ENCODE measurements at places on chromosomes 2 and 18.

DNA sequence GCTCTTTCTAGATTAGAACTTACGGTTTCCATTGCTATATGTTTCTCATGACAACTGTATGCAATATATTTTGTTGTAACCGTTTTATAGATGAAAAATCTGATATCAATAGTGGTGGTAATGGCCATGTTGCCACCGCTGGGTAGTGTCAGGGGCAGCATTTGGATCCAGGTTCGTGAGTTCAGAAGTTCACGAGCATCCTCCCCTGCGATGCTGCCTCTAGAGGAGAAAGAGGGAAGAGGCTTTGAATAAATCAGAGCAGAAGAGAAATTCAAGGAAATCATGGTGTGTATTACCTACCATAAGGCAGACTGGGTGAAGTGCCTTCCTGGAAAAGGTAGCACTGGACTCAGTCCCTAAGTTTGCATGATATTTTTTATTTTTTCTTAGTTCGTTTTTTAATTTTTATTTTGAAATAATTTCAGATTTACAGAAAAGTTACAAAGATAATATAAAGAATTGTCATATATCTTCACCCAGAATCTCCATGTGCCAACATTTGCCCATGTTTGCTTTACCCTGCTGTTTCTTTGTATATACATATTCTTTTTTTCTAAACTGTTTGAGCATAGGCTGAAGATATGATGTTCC lies 3.3 kb upstream of the ZBTB7C start:
- DNase-seq = no peak

DNA sequence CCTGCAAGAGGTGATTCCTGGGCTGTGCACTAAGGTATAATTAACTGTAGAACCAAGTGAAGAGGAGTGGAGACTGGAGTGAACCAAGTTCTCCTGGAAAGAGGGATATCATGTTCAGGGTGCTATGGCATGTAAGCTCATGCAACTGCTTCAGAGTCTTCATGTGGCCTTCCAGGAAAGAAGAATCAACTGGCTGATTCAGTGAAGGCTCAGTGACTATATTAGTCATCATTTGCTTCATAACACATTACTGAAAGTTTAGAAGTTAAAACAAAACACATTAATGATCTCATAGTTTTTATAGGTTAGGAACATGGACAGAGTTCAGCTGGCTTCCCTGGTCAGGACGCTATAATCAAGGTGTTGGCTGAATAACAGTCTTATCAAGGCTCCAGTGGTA lies 1200.8 kb upstream of the GYPC start:
- DNase-seq = no peak

GRCh38 chr2:43370146-43370545 lies 143.7 kb upstream of the ZFP36L2 start:
- DNase-seq = no peak

- no peak for DNase-seq
Observed at GRCh38 chr2:133342286-133343017, 225.8 kb downstream of the NCKAP5 start.

DNA sequence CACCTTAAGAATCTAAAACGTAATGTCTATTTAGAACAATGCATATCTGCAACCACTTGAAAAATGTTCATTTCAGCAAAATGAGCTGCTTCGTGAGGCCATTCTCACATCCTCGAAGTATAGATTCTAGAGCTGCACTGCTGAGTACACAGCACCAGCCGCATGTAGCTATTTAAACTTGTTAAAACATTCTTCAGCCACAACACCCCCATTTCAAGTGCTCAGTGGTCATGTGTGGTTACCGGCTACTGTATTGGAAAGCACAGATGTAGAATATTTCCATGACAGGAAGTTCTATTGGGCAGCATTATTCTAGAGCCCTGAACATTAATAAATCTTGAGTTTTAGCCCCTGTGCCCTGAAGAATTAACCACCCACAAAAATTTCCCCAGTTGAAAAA lies 35.0 kb downstream of the SUMO1 start:
- no peak for DNase-seq

DNA sequence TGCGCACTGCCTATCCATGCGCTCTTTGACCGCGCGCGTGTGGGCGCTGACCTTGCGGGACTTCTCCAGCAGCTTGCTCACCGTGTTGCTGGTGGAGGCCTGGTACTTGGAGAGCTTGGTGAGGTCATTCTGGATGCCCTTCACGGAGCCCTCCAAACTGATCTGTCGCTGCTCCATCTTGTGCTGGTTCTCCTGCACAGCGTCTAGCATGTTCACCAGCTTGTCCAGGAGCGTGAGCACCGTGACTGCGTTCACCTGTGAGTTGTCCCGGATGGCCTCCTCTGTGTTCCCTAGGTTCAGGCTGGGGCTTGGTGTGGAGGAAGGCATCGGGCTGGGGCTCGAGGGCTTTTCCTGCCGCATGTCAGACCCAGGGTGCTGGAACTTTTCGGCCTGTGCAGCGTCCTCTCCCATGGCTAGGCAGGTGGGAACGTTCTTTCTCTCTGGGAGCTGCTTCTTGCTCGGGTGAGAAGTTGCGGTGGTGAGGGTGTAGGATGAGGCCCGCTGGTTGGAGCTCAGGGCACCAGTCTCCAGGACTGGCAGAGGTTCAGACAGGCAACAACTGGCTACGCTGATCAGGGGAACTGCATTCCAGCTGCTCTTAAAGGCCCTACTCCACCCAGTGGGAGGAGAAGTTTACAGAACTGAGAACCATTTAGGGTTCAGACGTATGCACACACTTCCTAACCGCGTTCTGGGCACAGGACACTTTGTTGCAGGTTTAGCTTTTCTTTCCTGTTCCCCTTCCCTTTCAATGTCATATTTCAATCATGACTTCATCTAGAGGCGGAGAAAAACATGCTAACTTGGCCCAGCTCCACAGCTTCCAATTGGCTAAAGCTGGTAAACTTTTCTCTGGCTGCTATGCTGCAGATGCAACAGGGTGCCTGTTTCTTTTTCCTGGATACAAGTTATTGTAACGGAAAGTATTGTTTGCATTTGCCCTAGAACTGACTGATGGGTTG lies at the start of gene CAVIN2:
Gene CAVIN2 (minus strand): TSS at position 574 of the 962 bp plus-strand sequence. CDS start 163 bp downstream, at position 411.
- no peak for DNase-seq

GRCh38 chr18:3360211-3360610 lies 89.8 kb upstream of the TGIF1 start:
- no peak for DNase-seq

- no peak for DNase-seq
Observed at GRCh38 chr18:12749121-12749520, 46.3 kb downstream of the PSMG2 start.

- DNase-seq = no peak
Observed at GRCh38 chr2:38030635-38031355, 45.2 kb downstream of the CYP1B1 start.

GRCh38 chr18:38305961-38306360 lies 740.4 kb upstream of the CELF4 start:
- no peak for DNase-seq

DNA sequence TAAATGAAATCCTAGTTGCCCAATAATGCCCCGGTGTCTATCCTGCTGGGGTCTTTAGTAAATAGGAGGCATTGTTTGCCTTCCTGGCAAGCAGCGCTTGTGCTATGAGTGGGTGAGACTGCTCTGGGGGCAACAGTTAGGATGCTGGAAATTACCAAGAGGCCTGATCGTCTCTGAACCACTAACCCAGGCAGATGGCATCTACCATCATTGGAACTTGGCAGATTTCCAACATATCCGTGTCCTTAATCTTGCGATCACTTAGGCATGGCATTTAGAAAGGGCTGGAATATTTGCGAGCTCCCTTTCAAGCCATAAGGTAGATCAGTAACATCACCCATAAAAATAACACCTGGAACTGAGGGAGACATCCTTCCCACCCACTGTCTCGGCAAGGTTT lies 18.8 kb upstream of the SH3RF3 start:
- no peak for DNase-seq

DNA sequence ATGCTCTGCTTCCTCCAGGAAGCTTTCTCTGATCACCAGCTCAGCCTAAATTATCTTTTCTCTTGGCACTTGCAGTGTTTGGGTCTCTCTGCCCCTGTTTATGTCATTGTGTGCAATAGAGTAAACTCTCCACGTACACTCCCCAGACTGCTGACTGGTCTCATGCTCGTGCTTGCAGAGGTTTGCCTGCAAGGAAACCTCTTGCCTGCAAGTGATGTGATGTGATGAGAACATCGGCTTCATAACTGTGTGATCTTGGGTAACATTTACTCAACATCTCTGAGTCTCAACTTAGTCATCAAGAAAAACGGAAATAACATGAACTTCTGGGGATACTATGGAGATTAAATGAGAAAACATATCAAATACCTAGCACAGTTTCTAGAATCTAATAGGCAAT lies 92.3 kb downstream of the BIN1 start:
- DNase-seq = no peak

- DNase-seq = no peak
Observed at GRCh38 chr2:66447677-66448076, 12.8 kb downstream of the MEIS1 start.

- no peak for DNase-seq
Observed at GRCh38 chr18:79402977-79403722, 7.4 kb downstream of the NFATC1 start.

GRCh38 chr2:226187616-226188015 lies 612.0 kb downstream of the IRS1 start:
- no peak for DNase-seq

DNA sequence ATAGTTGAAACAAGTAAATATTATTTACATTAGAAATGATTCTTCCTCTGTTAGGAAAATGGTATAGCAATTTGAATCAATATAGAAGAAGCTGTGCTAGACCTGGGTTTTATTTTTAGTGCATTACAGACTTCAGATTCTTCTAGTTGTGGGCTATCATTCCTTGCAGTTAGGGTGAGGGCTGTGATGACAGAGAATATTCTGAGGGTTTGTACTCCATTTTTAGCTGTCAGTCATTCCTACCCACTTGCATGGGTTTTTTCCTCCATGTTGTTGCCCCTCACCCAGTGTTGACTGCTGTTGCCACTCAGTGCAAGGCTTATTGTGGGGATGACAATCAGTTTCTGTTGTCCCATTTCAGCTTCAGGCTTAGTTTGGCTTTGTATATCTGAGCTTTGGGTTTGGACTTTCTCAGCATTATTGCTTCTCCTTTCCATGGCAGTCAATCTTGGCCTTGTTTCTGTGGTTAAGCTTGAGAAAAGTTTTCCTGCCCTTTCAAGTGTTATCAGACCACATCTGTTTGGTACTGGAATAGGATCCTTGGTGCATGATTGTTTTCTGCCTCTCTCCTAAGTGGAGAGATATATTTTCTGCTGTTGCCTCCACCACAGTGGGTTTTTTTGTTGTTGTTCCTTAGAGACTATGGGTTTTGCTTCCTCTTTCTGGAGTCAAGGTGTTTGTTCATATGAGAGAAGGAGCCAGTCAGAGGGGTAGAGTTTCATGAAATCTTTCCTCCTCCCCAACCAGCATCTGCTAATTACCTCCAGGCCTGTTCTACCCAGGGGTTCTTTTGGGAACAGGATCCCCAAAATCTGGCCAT lies 312.7 kb upstream of the CWC22 start:
- no peak for DNase-seq

DNA sequence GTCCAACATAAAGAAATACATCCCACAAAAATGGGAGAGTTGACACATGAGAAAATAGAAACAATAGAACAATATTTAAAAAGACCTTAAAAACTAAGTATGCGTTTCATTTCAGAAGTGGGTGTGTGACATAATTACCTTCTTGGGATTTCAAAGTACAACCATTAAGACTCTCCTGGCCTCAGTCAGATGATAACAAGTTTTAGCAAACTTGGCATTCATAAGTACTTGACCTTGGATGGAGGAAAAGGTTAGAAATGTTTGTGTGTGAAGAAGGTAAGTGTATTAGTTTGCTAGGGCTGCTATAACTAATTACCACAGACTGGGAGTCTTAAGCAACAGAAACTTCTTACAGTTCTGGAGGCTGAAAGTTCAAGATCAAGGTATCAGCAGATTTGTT lies 4.9 kb upstream of the NGEF start:
- DNase-seq = no peak

- no peak for DNase-seq
Observed at GRCh38 chr2:62845256-62845655, 139.7 kb downstream of the EHBP1 start.

- DNase-seq = no peak
Observed at GRCh38 chr2:150292807-150293206, 194.7 kb downstream of the RND3 start.

DNA sequence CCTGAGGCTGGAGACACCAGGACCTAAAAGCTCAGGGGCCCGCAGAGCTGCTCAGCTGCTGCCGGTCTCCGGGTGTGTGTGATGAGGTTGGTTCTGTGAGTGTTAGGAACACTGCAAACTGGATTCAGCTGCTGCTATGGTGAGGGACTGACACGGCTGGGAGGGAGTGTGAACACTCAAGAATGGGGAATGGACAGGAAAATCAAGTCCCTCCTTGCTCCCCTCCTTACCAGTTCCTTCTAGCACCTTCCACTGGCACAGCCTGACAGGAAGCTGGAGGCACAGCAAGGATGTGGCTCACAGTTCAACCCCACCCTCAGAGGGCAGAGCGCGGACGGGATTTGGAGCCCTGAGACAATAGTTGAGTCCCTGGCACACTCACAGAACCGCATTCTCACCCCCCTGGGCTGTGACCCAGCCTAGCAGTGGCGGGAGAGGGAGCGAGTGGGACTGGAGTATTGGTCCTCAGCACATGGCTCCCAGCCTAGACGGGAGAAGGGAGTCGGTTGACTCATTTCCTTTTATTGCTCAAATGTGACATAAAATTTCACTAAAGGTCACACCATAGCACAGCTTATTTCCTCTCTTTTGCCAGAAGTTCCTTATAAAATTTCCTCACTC lies 42.5 kb downstream of the LRRC30 start:
- DNase-seq = no peak

DNA sequence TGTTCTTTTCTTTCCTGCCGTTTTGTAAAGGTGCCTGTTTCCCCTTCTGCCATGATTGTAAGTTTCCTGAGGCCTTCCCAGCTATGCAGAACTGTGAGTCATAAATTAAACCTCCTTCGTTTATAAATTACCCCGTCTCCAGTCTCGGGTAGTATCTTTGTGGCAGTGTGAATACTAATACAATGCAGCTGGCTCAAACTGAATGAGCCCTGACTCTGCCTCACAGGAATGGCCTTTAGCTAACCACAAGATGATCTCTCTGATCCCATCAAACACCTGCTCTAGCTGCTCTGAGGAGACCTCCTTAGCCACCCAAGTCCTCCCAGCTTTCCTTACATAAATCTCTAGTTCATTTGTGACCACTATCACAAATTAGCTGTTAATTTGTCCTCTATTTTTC lies 41.5 kb upstream of the CAB39 start:
- DNase-seq = no peak

- no peak for DNase-seq
Observed at GRCh38 chr2:188382107-188382506, 90.4 kb downstream of the GULP1 start.

DNA sequence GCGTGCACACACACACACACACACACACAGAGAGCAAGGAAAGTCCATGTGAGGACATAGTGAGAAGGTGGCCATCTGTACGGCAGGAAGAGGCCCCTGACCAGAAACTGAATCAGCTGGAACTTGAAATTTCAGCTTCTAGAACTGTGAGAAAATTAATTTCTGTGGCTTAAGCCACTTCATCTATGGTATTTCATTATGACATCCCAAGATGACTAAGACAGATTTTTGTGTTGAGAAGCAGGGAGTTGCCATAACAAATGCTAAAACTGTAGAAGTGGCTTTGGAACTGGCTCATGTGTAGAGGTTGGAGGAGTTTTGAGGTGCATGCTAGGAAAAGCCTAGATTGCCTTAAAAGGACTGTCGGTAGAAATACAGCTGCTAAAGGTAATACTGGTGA lies 63.4 kb upstream of the ZBTB7C start:
- DNase-seq = no peak

- no peak for DNase-seq
Observed at GRCh38 chr2:112301171-112301584, 25.8 kb downstream of the ZC3H6 start.

All from stimulated activated CD8-positive, alpha-beta memory T cell treated with anti-CD3 and anti-CD28 coated beads, Interleukin-7, amount 100 ng/mL, for 4 hours (primary cell).